Kidney (tissue), 22 donors: ENCODE measurements at places on chromosomes 6 and 20.

DNA sequence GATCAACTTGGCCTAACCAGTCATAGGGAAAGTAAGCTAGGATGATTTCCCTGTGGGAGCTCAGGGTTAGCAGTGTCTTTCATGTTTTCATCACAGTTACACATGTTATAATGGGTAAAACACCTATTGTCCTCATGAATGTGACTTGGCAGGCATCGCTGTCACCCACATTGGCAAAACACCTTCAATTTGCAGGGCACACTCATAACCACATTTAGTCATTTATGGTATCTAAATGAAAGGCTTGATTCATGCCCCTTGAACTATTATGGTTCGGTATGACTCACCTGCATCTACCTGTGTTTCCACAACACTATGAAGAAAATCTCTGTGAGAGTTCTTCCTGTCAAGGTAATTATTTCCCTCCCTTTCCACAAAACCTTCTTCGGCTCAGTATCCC, 49.2 kb downstream of the FRK start:
- DNase-seq = no peak

DNA sequence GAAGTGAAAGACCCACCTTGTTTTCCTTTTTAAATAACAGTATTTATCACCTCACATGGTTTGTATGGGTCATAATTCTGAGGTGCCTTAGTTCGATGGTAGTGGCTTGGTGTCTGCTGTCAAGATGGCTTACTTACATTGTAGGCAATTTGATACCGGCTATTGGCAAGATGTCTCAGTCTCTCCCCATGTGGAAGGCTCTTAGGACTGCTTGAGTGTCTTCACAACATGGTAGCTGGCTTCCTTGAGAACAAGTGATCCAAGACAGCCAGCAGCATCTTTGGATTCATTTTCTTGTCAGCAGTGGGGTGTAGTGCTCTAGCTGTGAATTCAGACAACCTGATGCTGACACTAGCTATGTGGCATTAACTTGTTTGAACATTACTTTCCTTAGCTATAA, 70.1 kb downstream of the CBFA2T2 start:
- no peak for DNase-seq

DNA sequence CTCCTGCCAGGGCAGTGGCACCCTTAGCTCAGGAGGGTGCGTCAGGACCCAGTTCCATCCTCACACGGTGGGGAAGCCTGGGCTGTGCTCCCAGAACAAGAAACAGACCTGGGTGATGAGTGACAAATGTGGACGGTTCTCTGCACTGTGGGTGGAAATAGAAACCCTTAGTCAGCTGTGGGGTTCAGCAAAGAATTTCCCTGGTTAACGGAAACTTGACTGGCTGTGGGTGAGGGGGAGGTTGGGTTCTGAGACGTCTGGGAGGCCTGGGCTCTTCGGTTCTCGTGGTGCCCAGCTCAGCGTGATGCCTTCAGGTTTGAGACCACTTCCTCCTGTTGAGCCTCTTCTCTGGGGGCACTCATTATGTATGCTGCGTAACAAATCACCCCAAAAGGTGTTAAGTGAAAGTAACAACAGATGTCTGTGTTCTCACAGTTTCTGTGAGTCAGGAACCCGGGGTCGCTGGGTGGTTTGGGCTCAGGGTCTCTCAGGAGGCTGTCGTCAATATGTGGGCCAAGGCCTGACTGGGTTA, 53.1 kb upstream of the FAM83D start:
- no peak for DNase-seq

DNA sequence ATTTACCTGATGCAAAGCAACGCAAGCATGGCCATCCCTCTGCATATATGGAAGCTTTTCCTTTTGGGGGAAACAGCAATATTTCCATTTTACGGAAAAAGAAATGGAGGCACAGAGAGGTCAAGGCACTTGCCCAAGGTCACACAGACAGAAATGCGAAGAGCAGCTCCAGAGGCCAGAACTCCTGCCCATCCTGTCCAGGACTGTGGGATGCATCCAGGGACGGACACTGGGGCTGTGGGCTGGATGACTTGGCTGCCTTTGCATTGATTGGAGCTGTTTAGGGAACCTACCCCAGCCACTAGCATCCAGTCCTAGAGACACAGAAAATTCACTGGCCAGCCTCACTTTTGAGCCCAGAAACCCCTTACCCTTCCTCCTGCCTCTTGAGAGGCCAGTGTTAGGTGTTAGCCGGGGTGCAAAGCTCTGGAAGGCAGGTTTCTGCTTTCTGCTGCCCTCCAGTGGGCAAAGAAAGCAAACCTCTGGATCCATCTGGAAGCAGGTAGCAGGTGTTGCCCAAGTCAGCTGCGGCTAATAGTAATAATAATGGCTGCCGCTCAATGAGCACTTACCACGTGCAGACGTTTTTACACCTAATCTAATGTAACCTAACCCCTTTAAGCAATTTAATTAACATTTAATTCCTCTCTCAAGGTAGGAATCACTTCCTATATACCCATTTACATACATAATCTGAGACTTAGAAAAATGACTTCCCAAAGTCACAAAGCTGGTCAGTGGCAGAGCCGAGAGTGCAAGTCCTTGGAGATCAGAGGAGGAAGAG, 31.7 kb upstream of the CCN5 start:
- peak; percentile 73 for DNase-seq

- no peak for DNase-seq
These were observed 10.6 kb upstream of the TUBB2B start for GRCh38 chr6:3237761-3238662.

- no peak for DNase-seq
These were observed 113.0 kb upstream of the TIAM2 start for GRCh38 chr6:154882107-154882506.

GRCh38 chr6:106063448-106063850, 22.7 kb upstream of the PRDM1 start:
- DNase-seq = no peak

GRCh38 chr20:54194724-54195438, 13.0 kb upstream of the PFDN4 start:
- no peak for DNase-seq

- no peak for DNase-seq
These were observed 151.6 kb upstream of the PTPRK start for GRCh38 chr6:128672023-128672422.

- no peak for DNase-seq
These were observed 1307.0 kb upstream of the GJE1 start for GRCh38 chr6:140825731-140826130.

DNA sequence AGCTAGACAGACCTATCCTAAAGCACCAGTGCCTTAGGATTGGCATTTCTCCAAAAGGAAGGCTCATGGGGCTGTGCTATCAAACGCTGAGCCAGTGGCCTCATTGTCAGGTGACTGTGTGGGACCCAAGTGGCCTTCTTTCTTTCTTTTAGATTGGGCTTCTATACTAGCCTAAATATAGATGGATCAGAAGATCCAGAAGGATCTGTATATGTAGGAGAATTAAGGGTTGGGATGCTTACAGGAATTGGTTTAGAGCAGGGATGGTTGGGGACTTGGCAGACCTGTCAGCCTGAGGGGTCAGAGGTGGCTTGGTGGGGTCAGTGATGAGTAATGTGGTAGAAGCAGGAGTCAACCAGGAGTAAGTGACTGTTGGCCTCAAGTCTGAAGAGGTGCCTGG, 14.8 kb downstream of the ABT1 start:
- DNase-seq = no peak

DNA sequence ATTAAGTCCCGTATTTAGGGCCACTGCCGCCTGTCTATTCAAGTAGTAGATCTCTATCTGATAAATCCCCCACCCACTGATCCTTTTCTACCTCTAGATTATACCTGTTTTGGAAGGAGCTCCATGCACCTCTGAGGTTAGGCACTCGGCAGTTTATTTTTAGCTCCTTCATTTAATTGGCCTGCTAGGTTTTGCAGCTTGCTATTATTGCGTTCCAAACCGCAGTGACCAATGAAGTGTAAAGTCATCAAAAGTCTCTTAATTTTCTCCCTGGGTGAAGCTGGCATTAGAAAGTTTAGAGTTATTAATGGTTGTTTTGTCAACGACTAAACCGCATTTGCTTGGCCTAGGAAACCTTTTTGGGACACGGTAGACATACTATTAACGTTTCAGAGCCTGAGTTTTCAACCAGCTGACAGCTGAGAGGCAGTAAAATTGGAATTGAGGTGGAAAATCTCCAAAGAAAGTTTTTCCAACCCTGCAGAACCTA, 60.0 kb downstream of the RFPL4B start:
- DNase-seq = no peak

DNA sequence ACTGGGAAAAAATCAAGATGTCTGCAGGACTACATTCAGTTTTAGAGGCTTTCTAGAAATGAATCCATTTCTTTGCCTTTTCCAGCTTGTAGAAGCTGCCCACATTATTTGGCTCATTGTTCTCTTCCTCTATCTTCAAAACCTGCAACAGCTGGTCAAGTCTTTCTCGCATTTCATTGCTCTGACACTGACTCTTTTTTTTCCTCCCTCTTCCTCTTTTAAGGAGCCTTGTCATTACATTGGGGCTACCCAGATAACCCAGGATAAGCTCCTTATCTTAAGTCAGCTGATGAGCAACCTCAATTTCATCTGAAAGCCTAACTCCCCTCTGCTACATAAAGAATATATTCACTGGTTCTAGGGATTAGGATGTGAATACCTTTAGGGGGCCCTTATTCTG, 53.2 kb upstream of the CEP162 start:
- DNase-seq = no peak

- DNase-seq = no peak
These were observed 4.9 kb downstream of the CDH22 start for GRCh38 chr20:46303176-46303956.

DNA sequence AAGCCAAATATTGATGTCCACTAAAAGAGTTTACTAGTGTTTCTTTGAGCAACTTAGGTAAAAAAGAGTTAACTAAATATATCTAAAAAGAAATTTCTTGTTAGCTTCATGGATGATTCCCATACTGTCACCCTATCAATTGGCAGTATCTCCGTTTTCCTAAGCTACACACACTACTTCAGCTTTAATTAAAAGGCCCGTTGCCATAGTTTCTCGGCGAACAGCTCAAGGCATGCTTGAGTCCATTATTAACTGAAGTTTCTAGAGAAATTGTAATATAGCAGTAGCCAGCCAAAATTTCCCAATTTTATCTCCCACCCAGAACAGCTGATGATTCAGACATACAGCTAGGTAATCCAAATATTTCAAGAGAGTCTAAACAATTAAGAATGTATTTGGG, 20.0 kb upstream of the BEND6 start:
- DNase-seq = no peak

DNA sequence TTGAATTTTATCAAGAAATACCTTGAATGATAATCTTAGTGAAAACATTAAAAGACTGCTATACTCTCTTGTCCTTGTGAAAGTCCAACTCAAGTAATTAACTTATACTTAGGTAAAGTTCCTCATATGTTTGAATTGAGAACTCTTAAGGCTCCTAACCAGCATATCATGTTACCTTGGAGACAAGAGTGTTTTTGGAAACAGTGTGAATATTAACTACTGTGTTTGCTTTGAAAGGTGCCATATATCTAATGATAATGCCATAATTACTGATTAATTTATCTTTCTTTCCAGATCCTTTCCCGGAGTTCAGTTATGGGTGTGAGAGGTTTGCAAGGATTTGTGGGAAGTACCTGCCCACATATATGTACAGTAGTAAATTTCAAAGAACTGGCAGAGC, 10.5 kb downstream of the FAM120B start:
- DNase-seq = no peak

- DNase-seq = no peak
These were observed 68.3 kb upstream of the BTBD3 start for GRCh38 chr20:11849270-11849915.

- no peak for DNase-seq
These were observed 62.7 kb downstream of the FYN start for GRCh38 chr6:111810294-111811131.

DNA sequence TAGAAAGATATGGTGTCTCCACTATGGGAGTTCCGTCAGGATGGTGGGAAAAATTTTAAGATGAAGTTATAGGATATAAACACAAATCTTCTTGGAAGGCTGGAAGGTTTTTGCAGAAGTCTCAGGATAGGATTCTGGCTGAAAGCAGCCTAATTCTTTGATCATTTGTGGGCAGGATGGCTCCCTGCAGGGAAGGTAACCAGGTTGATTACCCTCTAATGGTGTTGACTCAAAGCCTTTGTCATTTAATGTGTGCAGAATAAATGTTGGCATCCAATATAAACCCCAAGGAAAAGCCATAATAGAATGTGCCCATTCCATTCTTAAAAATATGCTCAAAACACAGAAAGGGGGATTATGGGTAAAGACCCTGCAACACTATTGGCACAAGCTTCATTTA, 204.3 kb downstream of the EPM2A start:
- no peak for DNase-seq

DNA sequence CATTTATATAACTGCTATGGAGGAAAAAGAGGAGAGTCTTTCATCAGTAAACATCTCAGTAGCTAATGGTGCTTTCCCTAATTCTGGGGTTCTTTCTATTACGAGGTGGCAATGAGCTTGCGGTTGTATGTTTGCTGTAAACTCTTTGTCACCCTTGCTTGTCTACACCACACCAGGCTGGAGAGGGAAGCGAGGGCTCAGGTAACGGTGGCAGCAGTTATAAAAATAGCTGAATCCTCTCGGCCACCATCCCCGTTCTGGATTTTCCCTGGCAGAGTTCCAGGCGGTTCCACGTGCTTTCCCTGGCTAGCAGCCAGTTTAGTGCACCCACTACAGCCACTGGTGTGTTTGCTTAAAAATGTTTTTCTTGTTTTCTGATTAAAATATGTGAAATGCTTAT, 39.0 kb downstream of the MAS1 start:
- DNase-seq = peak; percentile 78

- no peak for DNase-seq
These were observed 9.0 kb upstream of the HLA-DOA start for GRCh38 chr6:33018418-33018817.

- no peak for DNase-seq
These were observed 18.2 kb upstream of the ZNF831 start for GRCh38 chr20:59145247-59145923.

DNA sequence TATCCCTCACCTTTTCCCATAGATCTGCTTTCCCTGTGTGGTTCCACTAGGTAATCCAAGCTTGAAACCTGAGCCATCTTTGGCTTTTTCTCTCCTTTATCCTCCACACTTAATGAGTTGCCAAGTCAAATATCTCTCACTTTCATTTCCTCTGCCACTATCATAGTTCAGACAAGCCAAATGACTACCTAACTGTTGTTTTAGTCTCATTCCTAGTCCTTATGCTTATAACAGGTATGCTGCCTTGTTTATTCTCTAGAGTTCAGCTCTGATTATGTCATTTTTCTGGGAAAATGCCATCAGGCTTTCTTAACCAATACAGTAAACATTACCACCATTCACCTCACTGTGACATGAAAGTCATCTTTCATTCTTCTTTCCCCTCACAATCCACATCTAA, 6.5 kb downstream of the EFHC1 start:
- DNase-seq = no peak

DNA sequence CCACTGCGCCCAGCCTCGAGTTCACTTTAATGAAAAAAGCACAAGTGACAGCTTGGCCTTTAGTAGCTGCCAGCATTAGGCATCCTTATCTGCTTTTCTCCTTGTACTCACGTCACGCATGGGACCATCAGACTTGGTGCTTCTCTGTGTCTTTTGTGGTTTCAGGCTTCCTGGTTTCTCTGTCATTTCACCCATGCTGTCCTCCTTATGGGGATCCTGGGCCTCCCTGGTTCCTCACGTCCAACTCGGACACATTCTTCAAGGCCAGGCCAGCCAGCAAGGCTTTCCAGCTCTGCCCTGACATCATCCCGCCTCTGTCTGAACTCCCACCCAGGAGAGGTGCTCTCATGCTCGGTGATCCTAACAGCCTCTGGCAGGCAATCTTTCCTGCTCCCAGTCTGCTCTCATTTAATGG, 83.2 kb downstream of the TIAM2 start:
- no peak for DNase-seq
